CD4-positive, alpha-beta T cell (primary cell): ENCODE measurements at places on chromosomes 6 and 20. TPM values are rescaled to one million over a fixed set of nuclear protein-coding genes. Genes with fewer than 3 reads are reported as not detected.

The PTCHD4 gene
- not detected for total RNA-seq

The IPCEF1 gene
- 96.8 TPM for total RNA-seq

The TEAD3 gene
- 0.11 TPM for total RNA-seq

The PLN gene
- not detected for total RNA-seq

The WFDC10B gene
- not detected for total RNA-seq

The NRSN2 gene
- 0.69 TPM for total RNA-seq

The AGER gene
- 23.5 TPM for total RNA-seq

The VSX1 gene
- total RNA-seq = not detected

The TINAG gene
- not detected for total RNA-seq

The ARMC2 gene
- total RNA-seq = 5.7 TPM
